ENCODE measurements at places on chromosomes 13 and 19.

DNA sequence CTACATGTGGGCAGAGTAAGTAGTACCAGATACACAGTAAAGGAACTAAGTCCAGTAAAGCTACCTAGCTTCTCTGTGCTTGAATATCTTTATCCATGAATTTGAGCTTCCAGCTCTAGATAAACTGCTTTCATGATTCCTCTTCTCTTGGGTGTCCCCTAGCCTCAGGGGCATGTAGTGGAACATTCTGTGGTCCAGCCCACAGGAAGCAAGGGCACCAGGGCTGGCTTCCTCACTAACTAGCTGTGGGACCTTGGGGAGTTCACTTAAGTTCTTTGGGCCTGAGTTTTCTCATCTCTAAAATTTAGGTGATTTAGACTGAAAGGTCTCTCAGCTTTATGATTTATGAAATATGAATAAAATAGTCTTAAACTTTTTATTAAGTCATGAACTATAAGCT lies 185.7 kb downstream of the KATNAL1 start:
- DNase-seq, result no peak

DNA sequence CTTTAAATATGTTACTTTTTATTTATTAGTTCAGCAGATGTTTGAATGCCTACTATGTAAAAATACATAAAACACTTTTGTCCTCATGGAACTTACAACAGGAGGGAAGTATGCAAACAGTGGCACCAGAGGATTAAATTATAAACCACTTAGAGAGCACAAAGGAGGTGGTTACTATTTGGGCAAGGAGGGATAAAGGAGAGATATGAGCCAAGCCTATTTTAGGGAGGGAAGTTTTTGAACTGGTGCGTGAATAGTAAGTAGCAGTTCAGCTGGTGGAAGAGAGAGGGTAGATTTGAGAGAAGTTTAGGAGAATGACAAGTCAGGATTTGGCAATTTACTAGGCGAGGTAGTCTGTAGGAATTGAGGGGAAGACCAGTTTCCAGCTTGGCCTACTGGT lies 8.6 kb downstream of the AKAP11 start:
- no peak for DNase-seq

DNA sequence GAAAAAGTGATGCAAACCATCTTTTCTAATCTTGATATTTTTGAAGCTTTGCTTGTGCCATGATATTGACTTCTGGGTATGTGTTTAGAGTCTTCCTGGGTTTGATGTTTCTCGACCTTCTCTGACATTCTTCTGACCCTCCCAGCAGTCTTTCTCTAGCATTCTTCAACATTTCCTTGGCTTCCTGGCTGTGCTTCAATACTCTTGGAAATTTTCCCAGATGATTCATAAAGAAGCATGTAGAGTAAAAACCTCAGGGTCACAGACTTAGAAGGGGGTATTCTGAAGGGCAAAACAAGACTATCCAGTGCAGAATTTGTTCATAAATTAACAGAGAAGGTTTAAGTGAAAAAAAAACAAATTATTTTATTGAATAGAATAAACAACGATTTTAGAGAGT lies 946.3 kb upstream of the PCDH9 start:
- DNase-seq, result no peak

- no peak for DNase-seq
Observed at GRCh38 chr13:41682001-41682400, 224.7 kb downstream of the RGCC start.

DNA sequence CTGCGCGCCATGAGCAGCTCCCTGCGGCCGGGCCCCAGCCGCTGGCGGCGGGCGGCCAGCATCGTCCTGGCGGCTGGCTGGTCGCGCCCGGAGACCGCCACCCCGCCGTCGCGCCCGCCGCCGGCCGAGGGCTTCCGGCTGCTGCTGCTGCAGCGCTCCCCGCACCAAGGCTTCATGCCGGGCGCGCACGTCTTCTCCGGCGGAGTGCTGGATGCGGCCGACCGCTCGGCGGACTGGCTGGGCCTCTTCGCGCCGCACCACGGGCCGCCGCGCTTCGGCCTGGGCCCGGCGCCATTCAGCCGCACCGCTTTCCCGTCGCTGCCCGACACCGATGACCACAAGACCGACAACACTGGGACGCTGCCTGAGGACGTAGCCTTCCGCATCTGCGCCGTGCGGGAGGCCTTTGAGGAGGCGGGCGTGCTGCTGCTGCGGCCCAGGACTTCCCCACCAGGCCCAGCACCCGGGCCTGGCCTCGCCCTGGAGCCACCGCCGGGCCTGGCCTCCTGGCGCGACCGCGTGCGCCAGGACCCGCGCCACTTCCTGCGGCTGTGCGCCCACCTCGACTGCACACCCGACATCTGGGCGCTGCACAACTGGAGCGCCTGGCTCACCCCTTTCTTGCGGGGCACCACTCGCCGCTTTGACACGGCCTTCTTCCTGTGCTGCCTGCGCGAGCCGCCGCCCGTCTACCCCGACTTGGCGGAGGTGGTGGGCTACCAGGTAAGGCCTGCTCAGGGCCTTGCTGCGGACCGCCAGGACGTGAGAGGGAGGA lies 518 bp downstream of the NUDT19 start:
- peak; percentile 34 for DNase-seq

DNA sequence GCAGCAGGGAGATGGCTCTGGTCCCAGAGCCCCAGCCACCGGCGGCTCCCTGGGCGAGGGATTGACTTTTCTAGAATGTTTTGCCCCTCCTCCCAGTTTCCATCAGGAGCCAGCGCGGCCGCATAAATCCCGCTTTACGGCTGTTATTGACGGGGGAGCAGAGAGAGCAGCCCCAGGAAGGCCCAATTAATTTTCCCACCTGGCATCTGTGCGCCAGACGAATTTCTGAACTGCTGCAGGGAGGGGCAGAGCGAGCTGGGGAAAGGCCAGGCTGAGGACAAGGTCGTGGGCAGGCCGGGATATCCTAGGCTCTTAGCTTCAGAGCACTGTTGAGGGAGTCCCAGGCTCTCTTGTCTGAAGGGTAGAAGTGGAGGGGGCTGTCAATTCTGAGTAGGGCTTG lies 24.7 kb downstream of the ZNRF4 start:
- DNase-seq, result no peak

GRCh38 chr19:48933382-48933932 lies at the start of gene DHDH:
Gene DHDH, plus strand, starts transcription at chr19:48933699. Its CDS starts 23 bp downstream, at chr19:48933722.
- DNase-seq, result peak; percentile 61

DNA sequence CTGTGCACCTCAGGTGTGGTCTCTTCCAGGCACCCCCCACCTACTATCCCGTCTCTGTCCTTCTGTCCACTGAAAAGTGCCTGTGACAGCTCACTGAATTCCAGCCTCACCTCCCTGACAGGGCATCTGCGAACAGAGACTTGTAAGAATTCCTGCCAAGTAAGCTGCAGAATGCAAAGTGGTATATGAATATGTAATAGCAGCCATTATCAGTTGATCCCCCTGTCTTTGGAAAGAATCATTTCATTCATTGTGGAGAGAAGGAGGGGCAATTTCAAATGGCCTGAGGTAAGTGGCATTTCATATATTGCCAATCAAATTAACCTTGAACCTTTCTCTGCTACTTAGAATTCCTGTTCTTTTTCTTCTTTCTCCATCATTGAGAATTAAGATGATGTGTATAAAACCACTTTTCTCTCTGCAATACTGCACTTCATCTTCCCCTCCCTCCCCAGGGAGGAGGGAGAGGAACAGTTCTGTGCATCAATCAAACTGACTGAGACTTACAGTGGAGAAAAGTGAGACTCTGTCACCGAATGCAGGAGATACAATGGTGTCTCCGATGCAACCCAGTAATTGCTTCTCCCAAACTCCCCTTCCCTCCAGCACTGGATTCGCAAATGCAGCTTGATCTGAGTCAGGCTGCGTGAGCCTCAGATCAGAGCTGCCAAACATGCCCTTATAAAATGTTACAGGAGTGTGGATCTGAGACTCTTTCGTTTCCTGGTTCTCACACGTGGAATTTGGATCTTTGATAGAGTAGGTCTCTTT lies 91.7 kb downstream of the SLC10A2 start:
- DNase-seq, result no peak

DNA sequence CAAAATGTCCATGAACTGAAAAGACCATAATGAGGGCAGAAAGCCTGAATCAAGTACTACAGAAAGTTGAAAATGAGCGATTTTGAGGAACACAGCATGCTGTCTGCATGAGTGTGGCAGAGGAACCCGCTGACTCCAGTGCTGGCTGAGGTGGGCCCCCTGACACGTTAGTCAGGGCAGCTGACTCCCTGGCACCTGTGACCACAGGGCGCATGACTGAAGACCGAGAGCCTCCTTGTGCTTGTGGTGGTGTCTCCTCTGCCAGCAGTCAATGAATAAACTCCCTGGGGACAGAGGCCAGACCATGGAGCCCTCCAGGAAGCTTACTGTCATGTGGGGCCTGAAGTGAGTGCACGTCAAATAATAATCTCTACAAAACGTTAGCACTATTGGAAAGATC lies 38.4 kb upstream of the VSTM2B start:
- DNase-seq, result no peak

GRCh38 chr19:50478901-50479715 lies 2.5 kb upstream of the GARIN5A start:
- DNase-seq, result no peak

DNA sequence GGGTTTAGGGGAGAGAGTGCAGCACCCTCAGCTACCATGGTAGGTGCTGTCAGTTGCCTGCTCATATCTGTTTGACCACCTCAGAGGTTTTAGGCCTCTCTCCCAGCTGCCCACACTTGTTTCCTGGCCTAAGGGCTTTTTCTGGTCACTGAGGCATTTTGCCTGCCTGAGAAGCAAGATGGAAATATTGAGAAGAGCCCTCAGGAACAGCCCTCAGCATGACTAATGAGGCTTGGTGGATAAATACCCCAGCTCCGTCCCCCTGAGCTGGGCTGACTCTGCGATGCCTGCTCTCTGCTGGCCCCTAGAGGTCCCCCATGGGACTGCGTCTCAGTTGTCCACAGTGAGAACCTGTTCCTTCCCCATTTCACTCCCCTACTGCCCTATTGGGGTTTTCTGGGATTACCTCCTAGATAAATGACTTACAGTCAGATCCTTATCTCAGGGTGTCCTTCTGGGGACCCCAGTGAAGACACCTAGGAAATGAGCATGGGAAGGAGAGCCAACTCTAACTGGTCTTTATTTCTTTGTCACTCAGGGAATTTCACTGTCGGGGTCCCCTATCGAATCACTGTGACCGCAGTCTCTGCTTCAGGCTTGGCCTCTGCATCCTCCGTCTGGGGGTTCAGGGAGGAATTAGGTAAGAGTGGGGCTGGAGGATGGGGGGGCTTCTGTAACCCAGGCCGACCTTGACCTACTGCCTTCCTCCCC lies 13.3 kb downstream of the PALM3 start:
- DNase-seq, result peak; percentile 61

DNA sequence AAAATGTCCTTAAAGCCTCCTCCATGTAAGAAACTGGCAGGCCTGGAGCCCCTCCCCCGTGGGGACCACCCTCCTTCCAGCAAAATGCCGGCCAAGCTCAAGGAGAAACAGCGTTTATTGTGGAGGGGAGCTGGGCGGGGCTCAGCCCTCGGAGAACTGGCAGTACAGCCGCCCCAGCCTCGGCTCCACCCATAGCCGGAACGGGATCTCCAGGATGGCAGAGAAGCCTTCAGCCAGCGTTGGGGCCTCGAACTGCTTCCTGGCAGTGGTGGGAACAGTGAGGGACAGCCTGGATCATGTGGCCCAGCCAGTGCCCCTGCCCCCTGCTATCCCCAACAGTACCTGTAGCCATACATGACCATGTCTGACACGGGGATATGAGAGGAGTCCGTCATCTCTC lies 6.3 kb downstream of the PNKP start:
- DNase-seq, result no peak

GRCh38 chr19:1252821-1253513 lies 4.6 kb downstream of the MIDN start:
- DNase-seq, result no peak

DNA sequence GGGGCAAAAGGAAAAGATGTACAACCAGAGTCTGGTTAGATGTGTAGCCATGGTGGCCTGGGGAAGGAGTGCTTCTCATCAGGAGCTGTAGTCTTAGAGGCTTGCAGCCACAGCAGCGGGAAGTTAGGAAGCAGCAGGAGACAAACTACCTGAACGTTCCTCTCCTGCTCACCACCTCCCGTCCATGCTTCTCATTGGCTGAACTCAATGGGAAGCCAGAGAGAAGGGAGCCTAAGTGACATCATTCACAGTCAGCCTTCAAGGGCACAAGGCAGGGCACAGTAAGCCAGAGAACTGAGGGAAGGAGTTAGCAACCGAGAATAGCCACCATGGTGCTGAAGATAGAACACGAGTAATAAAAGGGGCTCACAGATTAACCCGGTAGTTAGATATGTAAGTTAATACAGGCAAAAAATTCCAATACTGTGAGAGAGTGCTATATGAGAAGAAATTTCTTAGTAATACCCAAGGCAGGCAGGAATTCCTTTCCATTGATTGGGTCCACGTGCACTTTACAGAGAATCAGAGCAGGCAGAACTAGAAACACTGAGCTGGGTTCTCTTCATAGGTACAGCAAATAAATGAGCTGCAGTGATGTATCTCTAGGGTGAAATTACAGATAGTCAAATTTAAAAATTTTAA lies 391.5 kb upstream of the DACH1 start:
- no peak for DNase-seq

DNA sequence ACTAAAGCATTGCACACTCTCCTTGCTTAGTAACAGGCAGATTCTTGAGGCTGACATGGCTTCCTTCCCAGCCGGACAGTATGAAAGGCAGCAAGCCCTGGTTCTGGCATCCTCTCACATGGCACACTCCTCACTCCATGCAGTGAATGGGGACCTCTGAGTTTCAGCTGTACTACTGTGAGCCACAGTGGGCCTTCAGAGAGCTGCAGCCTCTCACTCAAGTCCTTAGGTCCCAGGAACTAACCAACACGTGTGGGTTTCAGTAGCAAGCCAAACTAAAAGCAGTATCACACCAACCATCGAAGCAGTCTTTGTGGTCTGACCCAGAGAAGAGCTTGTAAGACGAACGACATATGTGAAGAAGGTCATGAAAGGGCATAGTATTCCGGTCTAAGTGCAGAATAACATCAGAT lies 128.2 kb downstream of the TBC1D4 start:
- DNase-seq, result no peak

- no peak for DNase-seq
Observed at GRCh38 chr13:101570410-101570809, 117.9 kb downstream of the ITGBL1 start.

DNA sequence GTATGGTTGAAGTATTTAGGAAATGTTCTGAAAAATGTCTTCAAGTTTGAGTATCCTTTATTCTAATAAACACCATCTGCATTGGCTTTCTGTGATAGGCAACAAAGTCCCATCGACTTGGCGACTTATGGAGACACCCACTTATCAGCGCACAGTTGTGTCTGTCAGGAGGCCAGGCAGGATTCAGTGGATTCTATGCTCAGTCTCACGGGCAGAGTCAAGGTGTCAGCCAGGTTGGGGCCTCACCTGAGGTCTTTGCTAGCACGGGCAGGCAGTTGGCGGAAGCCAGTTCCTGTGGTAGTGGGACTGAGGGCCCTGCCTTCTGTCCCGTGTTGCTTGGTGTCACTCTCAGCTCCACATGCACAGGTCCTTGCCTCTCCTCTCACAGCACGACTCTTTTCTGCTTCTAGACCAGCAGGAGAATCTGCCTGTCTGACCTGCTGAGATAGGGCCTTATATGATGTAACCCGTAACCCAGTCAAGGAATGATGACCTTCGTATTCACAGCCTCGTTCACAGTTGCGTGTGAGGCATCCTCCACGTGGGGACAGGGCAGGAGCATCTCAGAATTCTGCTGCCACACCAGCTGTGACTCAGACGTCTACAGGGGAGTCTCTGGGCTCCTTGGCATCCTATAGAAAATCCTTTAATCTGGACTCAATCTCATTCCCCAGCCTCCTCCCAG lies 10.0 kb downstream of the CUL4A start:
- DNase-seq, result no peak

- DNase-seq, result no peak
Observed at GRCh38 chr13:97282705-97283104, 60.6 kb downstream of the MBNL2 start.

- DNase-seq, result no peak
Observed at GRCh38 chr19:13228561-13228960, 78.3 kb downstream of the IER2 start.

- DNase-seq, result no peak
Observed at GRCh38 chr19:29655648-29656335, 9.5 kb upstream of the PLEKHF1 start.

All from stimulated activated CD4-positive, alpha-beta T cell treated with anti-CD3 and anti-CD28 coated beads, TNF-alpha, amount 100 ng/mL, for 1 hour (primary cell).